HCT116 (cell line): ENCODE measurements at places on chromosomes 4 and X.

DNA sequence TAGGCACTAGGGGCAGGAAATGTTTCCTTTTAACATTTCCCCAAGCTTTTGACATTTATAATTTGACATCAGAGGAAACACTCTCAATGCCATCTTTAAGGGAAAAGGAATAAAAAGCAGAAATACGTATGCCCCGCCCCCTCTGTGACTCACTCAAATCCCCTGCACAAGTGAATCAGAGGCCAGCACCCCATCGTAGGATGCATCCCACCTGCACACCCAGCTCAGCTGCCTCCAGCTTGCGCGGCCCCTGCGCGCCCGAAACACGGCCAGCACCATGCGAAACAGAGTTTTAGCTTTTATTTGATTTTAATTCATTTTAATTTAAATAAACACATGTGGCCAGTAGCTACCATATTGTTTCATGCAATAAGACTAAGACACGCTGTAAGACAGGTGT, 29.5 kb downstream of the ABLIM2 start:
- DNase-seq = no peak
- H3K4me3 ChIP-seq = no peak overlapping the region
- H3K4me1 ChIP-seq = no peaks in the 10 kb centered on the region
- no peak overlapping the region for H3K27ac ChIP-seq
- no peaks in the 10 kb centered on the region for H3K27me3 ChIP-seq
- no peaks in the 10 kb centered on the region for H3K36me3 ChIP-seq

- no peak for DNase-seq
- no peak overlapping the region for H3K4me3 ChIP-seq
- H3K36me3 ChIP-seq = no peaks in the 10 kb centered on the region
- H3K4me1 ChIP-seq = no peaks in the 10 kb centered on the region
- no peaks in the 10 kb centered on the region for H3K27me3 ChIP-seq
Measured at GRCh38 chrX:97050392-97050791, 166.7 kb downstream of the RPA4 start.

DNA sequence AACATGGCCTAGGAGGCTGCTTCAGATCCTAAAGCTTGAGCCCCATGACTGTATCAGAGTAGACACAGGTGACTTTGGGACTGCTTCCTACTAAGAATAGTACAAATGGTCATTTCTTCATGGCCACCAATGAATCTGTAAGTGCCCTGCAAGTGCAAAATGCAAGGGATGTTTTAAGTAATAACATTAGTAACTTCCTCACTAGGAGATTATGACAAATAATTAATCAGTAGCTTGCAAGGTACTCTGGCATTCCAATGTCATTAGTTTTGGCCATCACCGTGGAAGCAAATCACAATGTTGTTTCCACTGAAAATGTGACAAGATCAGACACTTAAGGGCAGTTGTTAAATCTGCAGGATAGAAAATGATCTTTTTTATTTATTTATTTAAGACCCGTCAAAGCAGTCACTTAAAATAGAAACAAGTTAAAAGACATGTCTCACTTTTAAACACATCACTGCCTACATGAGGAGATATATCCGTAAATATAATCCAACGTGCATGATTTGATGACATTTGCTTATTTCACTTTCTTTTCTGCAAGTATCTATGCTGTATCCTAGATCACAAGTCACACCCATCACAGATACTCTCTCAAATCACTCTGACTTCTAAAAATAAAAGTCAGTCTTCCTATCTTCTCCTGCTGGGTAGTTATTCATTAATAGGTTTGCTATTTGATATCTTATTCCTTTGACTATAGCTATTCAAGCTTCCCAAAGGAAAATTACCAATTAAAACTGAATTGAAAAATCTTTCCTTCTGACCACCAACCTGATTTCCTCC, 400.6 kb downstream of the IL15 start:
- H3K4me1 ChIP-seq = peaks cover 12% of the 10 kb centered on the region
- no peak overlapping the region for H3K4me3 ChIP-seq
- no peaks in the 10 kb centered on the region for H3K36me3 ChIP-seq
- peak; percentile 19 for DNase-seq
- H3K27me3 ChIP-seq = no peaks in the 10 kb centered on the region

DNA sequence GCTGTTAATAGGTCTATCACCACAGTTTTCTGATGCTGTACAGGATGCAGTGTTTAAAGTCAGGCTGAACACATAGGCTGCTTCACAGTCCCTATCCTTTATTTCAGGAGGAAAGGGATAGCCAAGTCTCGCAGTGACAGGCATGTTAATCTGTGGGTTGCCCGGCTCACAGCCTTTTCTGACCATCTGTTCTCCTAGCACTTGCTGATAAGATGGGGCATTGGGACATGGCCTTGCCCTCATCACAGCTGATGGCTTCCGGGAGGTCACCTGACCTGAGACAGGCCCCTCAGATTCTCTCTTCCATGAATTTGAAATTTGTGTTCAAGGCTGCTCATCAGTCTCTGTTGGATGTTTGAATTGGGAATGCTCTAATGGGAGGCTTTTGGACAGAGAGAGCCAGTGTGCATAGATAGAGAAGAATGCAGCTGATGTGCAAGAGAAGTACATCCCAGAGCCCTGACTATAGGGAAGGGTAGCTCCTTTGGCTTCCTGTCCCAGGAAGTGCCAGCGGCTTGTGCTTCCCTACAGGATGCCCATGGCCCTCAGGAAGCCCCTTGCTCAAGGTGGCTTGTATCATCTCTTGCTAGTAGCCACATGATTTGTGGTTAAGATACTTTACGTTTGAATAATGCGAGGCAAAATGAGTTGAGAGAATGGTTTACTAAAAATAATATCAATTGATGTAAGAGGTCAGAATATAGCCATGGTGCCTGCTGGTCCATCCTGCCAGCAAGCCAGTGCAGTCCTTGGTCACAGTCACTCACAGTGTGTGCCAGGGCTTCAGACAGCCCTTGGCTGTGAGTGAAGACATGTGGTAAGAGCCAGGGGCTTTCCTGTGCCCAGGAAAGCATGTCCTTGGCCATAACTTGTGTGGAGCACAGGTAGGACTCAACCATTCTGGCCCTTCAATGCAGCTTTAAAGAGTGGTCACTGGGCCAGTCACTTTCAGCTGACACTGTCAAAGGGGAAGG, 88.6 kb downstream of the TSPAN7 start:
- no peak overlapping the region for H3K27ac ChIP-seq
- no peaks in the 10 kb centered on the region for H3K27me3 ChIP-seq
- DNase-seq = no peak

GRCh38 chr4:54958236-54958635, 167.2 kb downstream of the KDR start:
- H3K27ac ChIP-seq = no peak overlapping the region
- H3K4me1 ChIP-seq = no peaks in the 10 kb centered on the region
- no peaks in the 10 kb centered on the region for H3K27me3 ChIP-seq
- DNase-seq = no peak
- H3K4me3 ChIP-seq = no peak overlapping the region

DNA sequence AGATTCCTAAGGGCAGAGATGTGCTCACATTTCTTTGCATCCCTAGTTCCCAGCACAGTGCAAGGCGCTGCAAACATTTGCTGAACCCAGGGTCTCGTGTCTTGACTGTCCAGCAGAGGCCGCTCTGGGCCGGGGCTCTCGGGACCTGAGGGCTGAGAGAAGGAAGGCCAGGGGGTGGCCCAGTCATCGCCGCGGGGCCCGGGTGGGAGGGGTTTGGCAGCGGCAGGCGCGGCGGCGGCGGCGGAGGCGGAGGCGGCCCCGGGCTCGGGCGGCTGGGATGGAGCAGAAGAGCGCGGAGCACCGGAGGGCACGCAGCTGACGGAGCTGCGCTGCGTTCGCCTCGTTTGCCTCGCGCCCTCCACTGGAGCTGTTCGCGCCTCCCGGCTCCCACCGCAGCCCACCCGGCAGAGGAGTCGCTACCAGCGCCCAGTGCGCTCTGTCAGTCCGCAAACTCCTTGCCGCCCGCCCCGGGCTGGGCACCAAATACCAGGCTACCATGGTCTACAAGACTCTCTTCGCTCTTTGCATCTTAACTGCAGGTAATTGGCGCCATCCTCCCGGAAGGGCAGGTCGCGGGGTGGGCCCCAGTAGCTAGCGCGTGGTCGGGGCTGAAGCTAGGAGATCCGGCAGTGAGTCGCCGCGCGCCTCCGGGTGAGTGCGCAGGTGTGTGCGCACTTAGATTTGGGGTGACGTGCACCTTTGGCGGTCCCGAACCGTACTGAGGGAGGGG, at the start of gene PARM1:
PARM1 (plus strand) TSS at position 285 of the 730 bp plus-strand sequence; CDS start at position 497, 212 bp downstream.
- H3K4me1 ChIP-seq = peaks cover 17% of the 10 kb centered on the region; the same call in 1 of the 2 replicates
- H3K4me3 ChIP-seq = peak within 1 kb of the TSS; percentile 74
- H3K27me3 ChIP-seq = no peaks in the 10 kb centered on the region
- DNase-seq = peak; percentile 81
- H3K36me3 ChIP-seq = no peaks in the 10 kb centered on the region

DNA sequence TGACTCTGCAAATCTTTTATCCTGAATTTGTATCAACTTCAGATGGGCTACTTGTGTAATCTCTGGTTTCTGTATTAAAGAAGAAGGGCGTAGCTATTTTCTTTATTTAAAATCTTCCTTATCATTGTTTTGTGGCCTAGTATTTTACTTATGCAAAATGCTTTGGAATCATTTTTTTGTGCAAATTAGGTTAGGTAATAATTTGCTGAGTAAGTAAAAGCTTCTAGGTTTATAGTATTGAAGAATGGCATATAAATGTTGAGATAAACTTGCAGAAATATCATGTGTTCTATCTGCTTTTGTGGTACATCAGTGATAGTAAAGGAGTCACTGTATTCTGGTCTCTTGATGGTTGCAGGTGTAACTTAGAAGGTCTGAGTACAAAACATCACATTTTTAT, 197.2 kb upstream of the IL15 start:
- H3K27ac ChIP-seq = no peak overlapping the region
- H3K4me1 ChIP-seq = no peaks in the 10 kb centered on the region
- no peak overlapping the region for H3K4me3 ChIP-seq

- no peak for DNase-seq
- peaks cover 24% of the 10 kb centered on the region for H3K36me3 ChIP-seq
- no peak overlapping the region for H3K27ac ChIP-seq
- peaks cover 33% of the 10 kb centered on the region for H3K4me1 ChIP-seq
- H3K27me3 ChIP-seq = no peaks in the 10 kb centered on the region
- H3K4me3 ChIP-seq = no peak overlapping the region
Measured at GRCh38 chr4:121686255-121686654, 10.5 kb downstream of the ANXA5 start.

- H3K27ac ChIP-seq = peak overlapping the region; percentile 94
- no peak overlapping the region for H3K4me3 ChIP-seq
- H3K36me3 ChIP-seq = peaks cover 29% of the 10 kb centered on the region
- H3K4me1 ChIP-seq = peaks cover 53% of the 10 kb centered on the region
- H3K27me3 ChIP-seq = no peaks in the 10 kb centered on the region
Measured at GRCh38 chr4:74376888-74377483, 12.0 kb downstream of the EREG start.

DNA sequence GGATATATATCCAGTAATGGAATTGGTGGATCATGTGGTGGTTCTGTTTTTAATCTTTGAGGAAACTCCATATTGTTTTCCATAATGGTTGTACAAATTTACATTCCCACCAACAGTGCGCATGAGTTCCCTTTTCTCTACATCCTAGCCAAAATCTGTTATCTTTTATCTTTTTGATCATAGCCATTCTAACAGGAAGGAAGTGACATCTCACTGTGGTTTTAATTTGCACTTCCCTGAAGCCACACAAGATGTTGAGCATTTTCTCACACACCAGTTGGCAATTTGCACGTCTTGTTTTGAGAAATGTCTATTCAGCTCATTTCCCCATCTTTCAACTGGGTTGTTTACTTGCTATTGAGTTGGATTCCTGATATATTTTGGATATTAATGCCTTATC, 194.9 kb downstream of the CBLL2 start:
- H3K4me3 ChIP-seq = no peak overlapping the region
- H3K27ac ChIP-seq = no peak overlapping the region
- H3K27me3 ChIP-seq = no peaks in the 10 kb centered on the region
- no peaks in the 10 kb centered on the region for H3K36me3 ChIP-seq

- H3K27ac ChIP-seq = no peak overlapping the region
- H3K36me3 ChIP-seq = no peaks in the 10 kb centered on the region
- no peaks in the 10 kb centered on the region for H3K4me1 ChIP-seq
- no peak overlapping the region for H3K4me3 ChIP-seq
- no peak for DNase-seq
- H3K27me3 ChIP-seq = no peaks in the 10 kb centered on the region
Measured at GRCh38 chrX:133660281-133660680, 245.0 kb upstream of the GPC4 start.

DNA sequence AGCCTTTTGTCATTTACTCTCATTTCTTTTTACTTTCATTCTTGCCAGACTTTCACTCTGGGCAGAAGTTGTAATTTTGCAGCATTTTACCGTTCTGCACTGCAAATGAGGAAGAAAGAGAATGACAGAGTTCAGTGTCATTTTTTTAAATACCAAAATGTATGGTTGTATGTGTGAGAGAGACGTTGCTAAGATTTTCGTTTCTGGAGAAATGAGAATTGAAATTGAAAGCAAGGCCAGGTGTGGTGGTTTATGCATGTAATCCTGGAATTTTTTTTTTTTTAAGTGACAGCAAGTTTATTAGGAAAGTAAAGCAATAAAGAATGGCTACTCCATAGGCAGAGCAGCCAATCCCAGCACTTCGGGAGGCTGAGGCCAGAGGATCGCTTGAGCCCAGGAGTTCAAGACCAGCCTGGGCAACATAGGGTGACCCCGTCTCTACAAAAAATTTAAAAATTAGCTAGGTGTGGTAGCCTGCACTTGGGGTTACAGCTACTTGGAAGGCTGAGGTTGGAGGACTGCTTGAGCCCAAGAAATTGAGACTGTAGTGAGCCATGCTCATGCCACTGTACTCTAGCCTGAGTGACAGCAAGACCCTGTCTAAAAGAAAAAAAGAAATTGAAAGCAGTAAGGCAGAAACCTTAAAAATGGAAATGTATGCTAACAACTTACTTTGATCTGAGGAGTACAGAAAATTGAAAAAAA, 12.9 kb downstream of the DCK start:
- no peaks in the 10 kb centered on the region for H3K36me3 ChIP-seq
- H3K4me3 ChIP-seq = no peak overlapping the region
- H3K27me3 ChIP-seq = no peaks in the 10 kb centered on the region

GRCh38 chr4:170671171-170671570, 581.4 kb upstream of the AADAT start:
- H3K27ac ChIP-seq = no peak overlapping the region
- H3K36me3 ChIP-seq = no peaks in the 10 kb centered on the region
- no peak overlapping the region for H3K4me3 ChIP-seq
- no peaks in the 10 kb centered on the region for H3K4me1 ChIP-seq

- H3K36me3 ChIP-seq = no peaks in the 10 kb centered on the region
- DNase-seq = no peak
Measured at GRCh38 chr4:119207051-119207450, 5.5 kb upstream of the USP53 start.

GRCh38 chr4:107255596-107255995, 219.5 kb upstream of the DKK2 start:
- no peak overlapping the region for H3K27ac ChIP-seq
- no peaks in the 10 kb centered on the region for H3K27me3 ChIP-seq
- no peak for DNase-seq
- no peak overlapping the region for H3K4me3 ChIP-seq
- H3K4me1 ChIP-seq = no peaks in the 10 kb centered on the region

DNA sequence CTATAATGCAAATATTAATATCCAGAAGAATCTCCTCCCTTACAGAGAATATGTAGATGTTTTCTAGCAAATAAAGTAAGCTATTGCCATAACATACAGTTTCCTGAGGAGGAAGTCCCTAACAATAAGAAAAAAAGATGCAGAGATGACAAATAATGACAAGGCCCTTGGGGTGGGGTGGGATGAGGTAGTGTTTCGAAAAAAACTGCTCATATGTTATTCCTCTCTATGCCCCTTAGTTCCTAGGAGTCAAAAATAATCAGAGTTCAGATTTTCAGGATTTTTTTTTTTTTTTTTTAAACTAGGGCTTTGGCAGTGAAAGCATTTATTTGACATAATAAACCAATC, 99.0 kb downstream of the ZAR1 start:
- no peaks in the 10 kb centered on the region; the same call in 1 of the 2 replicates for H3K36me3 ChIP-seq
- peaks cover 15% of the 10 kb centered on the region for H3K4me1 ChIP-seq
- H3K27me3 ChIP-seq = no peaks in the 10 kb centered on the region
- H3K4me3 ChIP-seq = no peak overlapping the region
- DNase-seq = no peak
